ENCODE measurements at places on chromosomes 5 and 9. TPM values are rescaled to one million over a fixed set of nuclear protein-coding genes. Genes with fewer than 3 reads are reported as not detected.

The OR1Q1 gene
- total RNA-seq, result not detected

The GPR151 gene
- total RNA-seq, result not detected

The CDH9 gene
- total RNA-seq, result not detected

The FRMPD1 gene
- not detected for total RNA-seq

The ADGRD2 gene
- not detected for total RNA-seq

The NUTM2G gene
- not detected for total RNA-seq

The HTR1A gene
- total RNA-seq, result not detected

The NR4A3 gene
- total RNA-seq, result 60.3 TPM

- no peak overlapping the region for H3K4me3 ChIP-seq
- no peaks in the 10 kb centered on the region for H3K27me3 ChIP-seq
- no peak overlapping the region for H3K27ac ChIP-seq
- DNase-seq, result no peak
- H3K36me3 ChIP-seq, result no peaks in the 10 kb centered on the region
- no peaks in the 10 kb centered on the region for H3K4me1 ChIP-seq
Observed at GRCh38 chr5:78287833-78288232, 6.7 kb downstream of the AP3B1 start.

DNA sequence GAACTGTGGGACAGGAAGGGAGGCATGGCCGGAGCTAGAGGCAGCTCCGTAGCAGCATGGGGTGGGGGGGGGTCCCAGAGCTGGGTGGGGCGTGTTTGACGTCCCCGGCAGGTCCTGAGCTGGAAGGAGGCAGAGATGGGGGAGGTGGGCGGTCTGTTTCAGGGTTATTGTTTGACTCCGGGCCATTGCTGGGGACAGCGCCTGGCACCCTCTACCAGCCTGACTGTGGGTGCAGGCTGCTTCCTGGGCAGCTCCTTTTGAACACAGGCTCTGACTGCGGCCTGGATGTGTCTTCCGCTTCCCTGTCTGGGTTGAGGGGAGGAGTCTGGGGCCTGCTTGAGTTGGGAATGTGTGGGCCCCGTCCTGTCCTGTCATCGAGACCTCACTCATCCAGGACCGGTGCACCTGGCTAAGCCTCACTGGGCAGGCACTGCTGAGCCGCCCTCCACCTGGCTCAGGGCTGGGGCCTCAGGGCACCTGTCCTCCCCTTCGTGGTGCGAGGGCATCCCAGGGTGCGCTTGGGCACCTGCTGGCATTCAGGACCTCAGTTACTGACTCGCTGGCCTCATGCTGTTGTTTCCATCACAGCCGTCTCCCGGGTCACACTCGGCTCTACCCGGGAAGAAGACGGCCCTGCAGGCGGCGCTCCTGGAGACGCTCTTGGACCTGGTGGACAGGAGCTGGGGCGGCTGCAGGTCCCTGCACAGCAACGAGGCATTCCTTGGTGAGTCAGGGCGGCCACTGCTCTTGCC lies 26.5 kb downstream of the CEP72 start:
- peak; percentile 54 for DNase-seq
- H3K4me1 ChIP-seq, result no peaks in the 10 kb centered on the region
- H3K27ac ChIP-seq, result no peak overlapping the region

GRCh38 chr5:150567031-150567717 lies 59.2 kb downstream of the NDST1 start:
- no peak overlapping the region for H3K27ac ChIP-seq
- H3K36me3 ChIP-seq, result no peaks in the 10 kb centered on the region
- no peaks in the 10 kb centered on the region for H3K4me1 ChIP-seq
- no peaks in the 10 kb centered on the region for H3K27me3 ChIP-seq
- DNase-seq, result peak; percentile 21

DNA sequence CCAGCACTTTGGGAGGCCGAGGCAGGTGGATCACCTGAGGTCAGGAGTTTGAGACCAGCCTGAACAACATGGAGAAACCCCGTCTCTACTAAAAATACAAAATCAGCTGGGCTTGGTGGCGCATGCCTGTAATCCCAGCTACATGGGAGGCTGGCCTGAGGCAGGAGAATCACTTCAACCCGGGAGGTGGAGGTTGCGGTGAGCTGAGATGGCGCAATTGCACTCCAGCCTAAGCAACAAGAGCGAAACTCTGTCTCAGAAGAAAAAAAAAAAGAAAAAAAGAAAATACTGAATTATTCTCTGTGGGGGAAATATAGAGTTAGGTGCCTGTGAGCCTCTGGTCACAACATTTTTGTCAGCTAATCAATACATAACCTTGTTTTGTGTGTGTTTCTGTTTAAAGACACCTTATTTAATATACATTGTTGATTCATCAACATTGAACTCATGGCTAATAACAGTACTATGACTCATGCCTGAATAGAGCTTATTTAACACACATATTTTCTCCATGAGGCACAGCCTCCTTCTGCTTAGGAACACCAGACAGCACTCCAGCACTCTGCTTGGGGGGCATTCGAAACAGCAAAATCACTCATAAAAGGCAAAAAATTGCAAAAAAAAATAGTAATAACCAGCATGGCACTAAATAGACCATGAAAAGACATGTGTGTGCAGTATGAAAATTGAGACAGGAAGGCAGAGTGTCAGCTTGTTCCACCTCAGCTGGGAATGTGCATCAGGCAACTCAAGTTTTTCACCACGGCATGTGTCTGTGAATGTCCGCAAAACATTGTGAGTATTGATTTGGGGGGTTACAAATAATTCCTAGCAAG lies at the start of gene IL31RA:
TSS of gene IL31RA (plus strand) at position 519 of the 836 bp plus-strand sequence. CDS start at position 733, 214 bp downstream.
- H3K27ac ChIP-seq, result no peak within 1 kb of the TSS
- H3K4me3 ChIP-seq, result peak within 1 kb of the TSS; percentile 65
- no peaks in the 10 kb centered on the region for H3K27me3 ChIP-seq

- peaks cover 1% of the 10 kb centered on the region for H3K36me3 ChIP-seq
- H3K27me3 ChIP-seq, result no peaks in the 10 kb centered on the region
- no peak overlapping the region for H3K27ac ChIP-seq
Observed at GRCh38 chr5:37316027-37316426, 54.9 kb downstream of the NUP155 start.

GRCh38 chr5:103541114-103541513 lies 21.5 kb downstream of the NUDT12 start:
- no peak for DNase-seq
- no peaks in the 10 kb centered on the region for H3K27me3 ChIP-seq
- H3K4me1 ChIP-seq, result no peaks in the 10 kb centered on the region
- no peak overlapping the region for H3K27ac ChIP-seq
- H3K4me3 ChIP-seq, result no peak overlapping the region

DNA sequence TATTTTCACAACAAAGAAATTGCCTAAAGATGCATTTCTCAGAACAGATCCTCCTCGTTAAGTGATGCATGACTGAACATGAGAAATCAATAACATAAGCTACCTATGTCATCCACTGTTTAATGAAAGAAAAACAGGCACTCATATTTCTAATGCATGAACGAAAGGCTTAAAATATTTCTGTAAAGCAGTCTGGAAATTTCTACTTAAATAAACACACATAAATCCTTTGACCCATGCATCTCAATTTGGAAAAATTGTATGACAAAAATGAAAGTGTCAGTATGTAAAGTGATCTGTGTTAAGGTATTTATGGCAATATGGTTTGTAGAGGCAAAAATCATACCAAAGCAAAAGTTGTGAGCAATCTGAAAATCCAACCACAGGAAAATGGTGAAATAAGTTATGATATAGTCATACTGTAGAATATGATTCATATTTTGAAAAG lies 399.2 kb upstream of the GRAMD2B start:
- H3K27ac ChIP-seq, result no peak overlapping the region
- no peaks in the 10 kb centered on the region for H3K36me3 ChIP-seq
- DNase-seq, result no peak
- H3K4me3 ChIP-seq, result no peak overlapping the region
- no peaks in the 10 kb centered on the region for H3K4me1 ChIP-seq
- no peaks in the 10 kb centered on the region for H3K27me3 ChIP-seq

DNA sequence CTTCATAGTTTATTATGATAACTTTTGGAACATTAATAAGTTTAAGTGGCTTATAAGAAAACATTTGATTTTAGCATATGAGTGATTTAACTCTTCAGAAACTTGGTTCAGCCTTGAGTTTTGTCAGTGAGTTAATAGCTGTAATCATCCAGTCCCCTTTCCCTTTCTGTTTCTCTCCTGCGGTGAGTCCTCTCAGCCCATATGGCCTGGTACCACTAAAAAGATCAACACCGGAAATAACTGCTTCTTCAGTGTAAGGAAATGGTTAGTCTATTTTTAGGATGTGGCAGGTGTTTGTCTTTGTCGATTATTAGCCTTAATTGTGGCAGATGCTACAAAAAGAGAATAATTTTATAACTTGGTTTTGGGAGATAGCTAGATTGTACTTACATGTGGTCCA lies 120.2 kb upstream of the GRHPR start:
- H3K27ac ChIP-seq, result no peak overlapping the region
- no peaks in the 10 kb centered on the region for H3K27me3 ChIP-seq
- H3K4me1 ChIP-seq, result no peaks in the 10 kb centered on the region
- H3K36me3 ChIP-seq, result no peaks in the 10 kb centered on the region

DNA sequence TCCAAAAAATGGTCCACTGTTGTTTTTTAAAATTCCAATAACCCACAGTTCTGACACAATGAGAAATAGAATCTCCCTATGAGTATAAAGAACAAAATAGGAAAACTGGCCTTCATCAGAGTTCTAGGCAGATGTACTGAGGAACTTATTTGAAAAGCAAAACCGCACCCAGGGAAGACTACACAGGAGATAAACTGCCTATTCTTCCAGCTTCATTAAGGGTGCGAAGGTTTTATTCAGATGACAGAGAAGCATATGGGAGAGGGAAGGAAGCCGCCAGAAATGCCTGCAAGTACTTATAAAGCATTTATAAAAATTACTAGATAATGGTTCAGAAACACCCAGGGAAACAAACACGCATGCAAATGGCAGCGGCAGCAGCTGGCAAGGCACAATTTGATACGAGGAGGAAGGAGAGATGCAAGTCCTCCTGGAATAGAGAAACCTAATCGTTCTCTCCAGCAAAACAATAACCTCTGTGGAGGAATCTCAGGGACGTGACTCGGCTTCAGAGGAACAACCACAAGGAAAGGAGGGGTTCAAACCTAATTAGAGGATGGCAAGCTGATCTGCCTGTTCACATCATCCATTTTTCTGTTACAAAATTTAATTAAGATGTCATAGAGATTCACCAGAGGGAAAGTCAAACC lies 9.0 kb downstream of the TTLL11 start:
- H3K36me3 ChIP-seq, result no peaks in the 10 kb centered on the region
- H3K4me3 ChIP-seq, result peak overlapping the region; percentile 47
- no peaks in the 10 kb centered on the region for H3K27me3 ChIP-seq
- DNase-seq, result no peak
- H3K27ac ChIP-seq, result peak overlapping the region; percentile 47
- peaks cover 11% of the 10 kb centered on the region for H3K4me1 ChIP-seq

DNA sequence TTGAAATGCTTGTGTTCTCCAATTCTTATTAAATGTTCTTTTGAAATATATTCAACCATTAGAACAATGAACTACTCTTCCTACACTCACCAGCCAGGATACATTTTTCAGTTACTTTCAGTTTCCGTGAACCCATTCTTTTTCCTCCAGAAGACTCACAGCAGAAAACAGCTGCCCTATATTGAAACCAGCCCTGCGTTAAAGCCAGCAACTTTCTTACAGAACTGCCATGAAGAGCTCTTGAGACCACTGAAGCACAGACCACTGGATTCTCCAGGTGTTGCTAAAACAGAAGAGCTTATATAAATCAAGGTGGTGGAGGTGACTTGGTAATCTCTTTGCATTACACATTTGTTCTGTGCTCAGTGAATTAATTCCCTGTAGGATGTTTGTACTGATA lies 365.9 kb upstream of the C9orf72 start:
- no peaks in the 10 kb centered on the region for H3K4me1 ChIP-seq
- H3K27me3 ChIP-seq, result no peaks in the 10 kb centered on the region
- no peaks in the 10 kb centered on the region for H3K36me3 ChIP-seq
- no peak overlapping the region for H3K27ac ChIP-seq
